T-helper 17 cell (primary cell): ENCODE measurements at places on chromosomes 4 and X. TPM values are rescaled to one million over a fixed set of nuclear protein-coding genes. Genes with fewer than 3 reads are reported as not detected.

GRCh38 chrX:138845786-138846185 is 134.3 kb upstream of the FGF13 start:
- no peak for DNase-seq
- H3K4me3 ChIP-seq: no peak overlapping the region
- no peaks in the 10 kb centered on the region for H3K27me3 ChIP-seq
- H3K27ac ChIP-seq: no peak overlapping the region

- no peaks in the 10 kb centered on the region for H3K36me3 ChIP-seq
- no peak overlapping the region for H3K27ac ChIP-seq
- no peak overlapping the region for H3K4me3 ChIP-seq
- no peaks in the 10 kb centered on the region for H3K27me3 ChIP-seq
- no peak for DNase-seq
- H3K4me1 ChIP-seq: no peaks in the 10 kb centered on the region
Observed at GRCh38 chr4:162234595-162234994, 70.8 kb upstream of the FSTL5 start.

USP17L20 gene
- not detected for total RNA-seq

- H3K36me3 ChIP-seq: no peaks in the 10 kb centered on the region
Observed at GRCh38 chr4:24203926-24204325, 314.1 kb upstream of the PPARGC1A start.

- H3K4me1 ChIP-seq: peaks cover 8% of the 10 kb centered on the region
- H3K36me3 ChIP-seq: peaks cover 5% of the 10 kb centered on the region
- DNase-seq: no peak
- H3K4me3 ChIP-seq: no peak overlapping the region
- H3K27me3 ChIP-seq: no peaks in the 10 kb centered on the region
- no peak overlapping the region for H3K27ac ChIP-seq
Observed at GRCh38 chrX:13761606-13762414, 27.3 kb downstream of the OFD1 start.

DNA sequence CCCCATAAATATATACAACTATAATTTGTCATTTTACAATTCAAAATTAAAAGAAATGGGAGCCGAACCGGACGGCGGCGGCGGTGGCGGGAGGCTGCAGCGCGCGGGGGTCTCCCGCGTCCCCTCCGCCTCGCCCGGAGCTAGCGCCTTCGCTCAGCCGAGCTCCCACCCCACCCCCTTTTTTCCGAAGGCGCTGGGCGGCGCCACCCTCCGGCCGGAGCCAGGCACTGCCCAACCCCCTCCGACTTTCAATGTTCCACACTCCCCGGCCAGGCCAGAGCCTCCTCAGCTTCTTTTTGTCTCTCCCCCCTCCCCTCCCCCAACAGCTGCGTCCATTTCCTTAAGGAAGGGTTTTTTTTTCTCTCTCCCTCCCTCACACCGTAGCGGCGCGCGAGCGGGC is 214.1 kb upstream of the GEMIN8 start:
- no peaks in the 10 kb centered on the region for H3K27me3 ChIP-seq
- H3K36me3 ChIP-seq: no peaks in the 10 kb centered on the region
- no peak for DNase-seq
- H3K4me1 ChIP-seq: no peaks in the 10 kb centered on the region
- H3K4me3 ChIP-seq: no peak overlapping the region
- H3K27ac ChIP-seq: no peak overlapping the region

DNA sequence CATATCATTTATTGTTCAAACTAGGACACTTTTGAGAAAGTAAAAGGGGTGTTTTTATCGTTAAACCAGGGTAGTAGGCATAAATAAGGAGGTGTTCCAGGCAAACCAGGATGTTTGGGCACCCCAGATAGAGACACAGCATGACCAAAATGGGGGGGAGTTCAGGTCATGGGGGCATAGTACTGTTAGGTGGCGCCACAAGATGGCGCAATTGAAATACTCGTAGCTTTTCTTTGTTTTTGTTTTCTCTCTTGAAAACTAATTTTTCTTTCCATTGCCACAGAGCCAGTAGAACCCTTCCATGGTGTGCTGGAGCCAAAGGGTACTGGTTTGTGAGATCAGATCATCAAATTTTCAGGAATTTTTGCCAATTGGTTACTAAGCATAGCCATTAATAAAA is 283.4 kb downstream of the BCOR start:
- no peaks in the 10 kb centered on the region for H3K36me3 ChIP-seq
- H3K4me3 ChIP-seq: no peak overlapping the region
- peaks cover 5% of the 10 kb centered on the region for H3K4me1 ChIP-seq
- no peaks in the 10 kb centered on the region for H3K27me3 ChIP-seq
- DNase-seq: no peak
- no peak overlapping the region for H3K27ac ChIP-seq
